ENCODE measurements at places on chromosomes 12 and 14. TPM values are rescaled to one million over a fixed set of nuclear protein-coding genes. Genes with fewer than 3 reads are reported as not detected.

DNA sequence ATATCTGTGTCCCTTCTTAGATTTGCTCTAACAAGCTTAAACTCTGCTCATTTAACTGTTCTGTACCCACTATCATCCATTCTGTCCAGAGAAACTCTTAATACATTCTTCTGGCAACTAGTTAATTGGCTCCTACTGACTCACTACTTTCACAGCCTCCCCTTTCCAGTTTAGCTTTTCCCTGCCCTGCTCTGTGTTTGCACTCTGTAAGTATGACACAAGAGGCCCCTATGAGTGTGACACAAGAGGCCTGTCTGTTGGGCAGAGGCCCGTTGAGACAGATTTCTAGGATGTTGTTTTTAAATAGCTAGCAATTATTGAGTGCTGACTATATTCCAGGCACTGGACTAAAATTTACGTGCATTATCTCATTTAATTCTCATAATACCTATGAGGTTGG, 246.0 kb upstream of the DAAM1 start:
- H3K27ac ChIP-seq = peak overlapping the region; percentile 2
- no peak for DNase-seq
- H3K36me3 ChIP-seq = no peaks in the 10 kb centered on the region
- peaks cover 30% of the 10 kb centered on the region for H3K4me1 ChIP-seq

ERO1A gene
- 43.9 TPM for total RNA-seq

LRP6 gene
- 41.4 TPM for total RNA-seq

GRCh38 chr14:58807191-58807590, 169.4 kb downstream of the DACT1 start:
- H3K27me3 ChIP-seq = no peaks in the 10 kb centered on the region
- peaks cover 3% of the 10 kb centered on the region for H3K36me3 ChIP-seq
- H3K27ac ChIP-seq = no peak overlapping the region
- DNase-seq = no peak
- no peak overlapping the region for H3K4me3 ChIP-seq
- H3K4me1 ChIP-seq = peaks cover 54% of the 10 kb centered on the region

- no peaks in the 10 kb centered on the region for H3K36me3 ChIP-seq
- no peak for DNase-seq
- no peak overlapping the region for H3K27ac ChIP-seq
Observed at GRCh38 chr12:66767536-66767935, 88.7 kb upstream of the GRIP1 start.

ERP27 gene
- total RNA-seq = 0.73 TPM

FAM186B gene
- total RNA-seq = 0.27 TPM

OR4N2 gene
- total RNA-seq = not detected

DNA sequence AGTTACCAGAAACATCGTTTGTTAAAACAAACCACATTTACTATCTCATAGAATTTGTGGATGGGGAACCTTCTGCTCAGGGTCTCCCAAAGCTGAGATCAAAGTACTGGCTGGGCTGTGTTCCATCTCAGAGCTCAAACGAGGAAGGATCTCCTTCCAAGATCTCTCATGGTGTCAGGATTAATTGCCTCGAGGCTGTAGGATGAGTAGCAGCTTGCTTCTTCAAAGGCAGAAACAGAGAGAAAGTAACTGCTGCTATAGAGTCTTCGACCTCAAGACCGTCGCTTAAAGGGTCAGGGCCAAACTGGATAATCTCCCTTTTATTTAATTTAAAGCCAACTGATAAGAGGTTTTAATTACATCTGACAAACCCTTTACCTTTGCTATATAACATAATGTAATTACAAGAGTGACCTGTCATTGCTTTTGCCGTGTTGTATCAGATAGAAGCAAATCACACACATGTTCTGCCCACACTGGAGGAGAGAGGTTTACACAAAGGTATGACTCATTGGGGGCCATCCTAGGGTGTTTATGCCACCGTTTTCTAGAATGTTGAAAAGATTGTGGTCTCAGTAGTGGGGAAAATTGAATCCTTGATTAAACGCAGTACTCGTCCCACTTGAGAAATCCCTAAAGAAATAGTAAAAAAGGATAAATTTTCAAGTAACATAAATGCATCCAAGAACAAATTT, 868.8 kb upstream of the TMEM132C start:
- no peak overlapping the region for H3K27ac ChIP-seq
- H3K36me3 ChIP-seq = no peaks in the 10 kb centered on the region
- no peak for DNase-seq
- no peak overlapping the region for H3K4me3 ChIP-seq
- H3K27me3 ChIP-seq = no peaks in the 10 kb centered on the region
